Activated naive CD4-positive, alpha-beta T cell treated with anti-CD3 and anti-CD28 coated beads, Interleukin-2, amount 50 U/mL, for 72 hours (primary cell): ENCODE measurements at places on chromosomes 5 and 9.

DNA sequence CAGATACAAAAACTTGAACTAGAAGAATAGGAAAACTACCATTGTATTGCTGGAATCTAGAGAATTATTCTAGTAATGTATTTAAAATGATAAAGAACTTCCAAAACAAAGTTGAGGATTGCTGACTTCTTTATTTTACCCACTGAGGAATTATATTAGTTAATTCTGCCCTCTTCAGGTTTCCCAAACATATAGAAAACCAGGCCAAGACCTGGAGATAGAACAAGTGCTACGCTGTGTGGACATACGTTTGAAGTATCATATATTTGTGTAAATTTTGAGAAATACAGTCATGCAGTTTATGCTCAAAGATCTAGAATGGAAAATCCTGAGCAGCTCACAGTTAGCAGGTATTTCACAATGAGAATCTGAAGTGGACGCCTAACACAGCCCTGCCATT is 162.3 kb upstream of the CYLC2 start:
- DNase-seq: no peak

DNA sequence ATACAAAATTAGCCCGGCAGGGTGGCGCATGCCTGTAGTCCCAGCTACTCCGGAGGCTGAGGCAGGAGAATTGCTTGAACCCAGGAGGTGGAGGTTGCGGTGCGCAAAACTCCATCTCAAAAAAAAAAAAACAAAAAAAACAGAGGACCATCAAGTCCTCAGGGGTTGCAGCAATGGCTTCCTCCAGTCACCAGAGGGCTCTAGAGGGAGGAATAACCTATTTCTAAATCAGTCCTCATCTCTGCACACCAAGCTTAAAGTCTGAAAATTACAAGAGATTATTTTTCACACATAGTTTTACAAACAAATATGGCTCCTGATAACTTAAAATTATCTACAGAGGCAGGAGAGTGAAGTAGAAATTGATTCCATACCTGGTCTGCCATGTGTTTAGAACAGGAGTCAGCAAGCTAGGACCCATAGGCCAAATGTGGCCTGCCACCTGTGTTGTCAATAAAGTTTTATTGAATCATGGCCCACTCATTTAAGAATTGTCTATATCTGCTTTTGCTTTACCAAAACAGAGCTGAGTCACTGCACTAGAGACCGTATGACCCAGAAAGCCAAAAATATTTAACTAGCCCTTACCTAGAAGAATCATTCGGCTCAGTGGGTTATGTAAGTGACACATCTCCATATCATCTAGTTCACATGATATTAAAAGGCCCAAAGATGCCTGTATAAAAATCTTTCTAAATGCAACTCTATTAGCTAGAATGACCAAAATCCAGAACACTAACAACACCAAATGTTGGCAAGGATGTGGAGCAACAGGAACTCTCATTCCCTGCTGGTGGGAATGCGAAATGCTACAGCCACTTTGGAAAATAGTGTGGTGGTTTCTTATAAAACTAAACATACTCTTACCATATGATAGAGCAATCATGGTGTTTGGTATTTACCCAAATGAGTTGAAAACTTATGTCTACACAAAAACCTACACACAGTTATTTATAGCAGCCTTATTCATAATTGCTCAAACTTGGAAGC is 207.7 kb downstream of the FRMD3 start:
- no peak for DNase-seq

- DNase-seq: no peak
Measured at GRCh38 chr5:1090538-1090937, 21.3 kb downstream of the SLC12A7 start.

DNA sequence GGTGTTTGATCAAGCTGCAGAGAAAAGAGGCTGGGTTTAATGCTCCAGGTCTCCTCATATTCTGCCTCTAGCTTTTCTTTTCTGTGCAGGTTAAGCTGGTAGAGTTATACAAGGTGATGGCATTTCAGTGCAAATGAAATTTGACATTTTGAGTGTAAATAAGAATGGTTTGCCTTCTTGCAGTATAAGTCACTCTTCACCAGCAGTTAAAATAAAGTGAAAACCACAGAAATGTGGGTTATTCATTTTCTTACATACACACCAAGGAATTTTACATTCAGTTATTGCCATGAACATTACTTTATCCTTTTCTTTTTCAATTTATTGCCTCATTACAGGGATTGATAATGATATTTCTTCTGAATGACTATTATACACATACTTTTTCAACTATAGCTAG is 337.5 kb upstream of the PCSK5 start:
- DNase-seq: no peak

- no peak for DNase-seq
Measured at GRCh38 chr5:72353046-72353445, 32.9 kb downstream of the PTCD2 start.

GRCh38 chr5:129460672-129460935 is 506 bp downstream of the ADAMTS19 start:
- no peak for DNase-seq

DNA sequence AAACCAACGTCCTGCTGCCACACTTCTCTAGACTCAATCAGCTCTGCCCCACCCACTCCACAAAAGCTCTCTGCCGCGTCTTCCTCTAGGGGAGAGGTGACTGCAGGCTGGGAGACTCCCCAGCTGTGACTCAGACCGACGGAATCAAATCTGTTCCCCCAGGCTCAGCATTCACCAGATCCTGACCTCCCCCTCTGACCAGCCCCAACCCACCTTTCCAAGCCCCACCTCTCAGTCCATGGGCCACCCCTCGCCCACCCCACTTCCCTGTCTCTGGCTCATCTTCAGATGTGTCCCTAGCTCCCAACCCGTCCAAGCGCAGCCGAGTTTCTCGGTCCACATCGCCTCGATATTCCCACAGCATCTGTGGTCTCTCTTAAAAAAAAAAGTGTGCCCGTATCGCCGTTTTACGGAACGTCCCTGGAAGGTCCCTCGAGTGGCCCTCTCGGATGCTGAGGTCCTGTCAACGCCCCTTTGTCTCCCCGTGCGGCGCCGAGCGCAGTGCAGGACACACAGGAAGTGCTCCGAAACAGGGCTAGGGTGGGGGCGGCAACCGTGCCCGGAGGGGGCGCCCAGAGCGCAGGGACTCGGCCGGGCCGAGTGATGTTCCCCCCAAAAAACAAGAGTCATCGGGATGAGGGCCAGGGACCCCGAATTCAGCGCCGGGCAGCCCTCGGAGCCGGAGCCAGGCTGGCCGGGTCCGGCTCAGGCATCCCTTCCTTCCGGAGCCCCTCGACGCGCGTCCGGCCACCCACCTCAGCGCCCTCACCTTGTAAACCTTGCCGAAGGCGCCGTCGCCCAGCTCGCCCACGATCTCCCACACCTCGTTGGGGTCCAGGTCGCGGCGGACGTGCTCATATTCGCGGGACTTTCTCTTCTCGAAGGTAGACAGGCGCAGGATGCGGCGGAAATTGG is 649 bp downstream of the STK10 start:
- peak; percentile 84 for DNase-seq

DNA sequence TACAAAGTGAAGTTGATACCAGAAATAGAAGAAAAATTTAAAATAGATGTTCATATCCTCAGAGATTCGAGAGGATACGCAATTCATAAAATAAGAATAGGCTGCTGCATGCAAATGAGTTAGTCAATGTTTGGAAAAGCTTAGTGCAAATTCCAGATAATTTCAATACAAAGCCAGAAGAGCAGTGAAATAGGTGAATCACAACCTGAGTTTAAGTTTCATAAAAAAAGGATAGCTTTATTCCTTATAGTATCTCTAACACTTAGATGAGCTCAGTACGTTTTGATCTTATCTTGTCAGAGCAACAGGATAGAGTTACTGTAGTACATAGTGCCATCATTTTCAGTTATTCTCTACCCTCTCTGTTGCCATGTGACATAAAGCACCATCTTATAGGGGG is 653.4 kb upstream of the ZNF608 start:
- DNase-seq: no peak

DNA sequence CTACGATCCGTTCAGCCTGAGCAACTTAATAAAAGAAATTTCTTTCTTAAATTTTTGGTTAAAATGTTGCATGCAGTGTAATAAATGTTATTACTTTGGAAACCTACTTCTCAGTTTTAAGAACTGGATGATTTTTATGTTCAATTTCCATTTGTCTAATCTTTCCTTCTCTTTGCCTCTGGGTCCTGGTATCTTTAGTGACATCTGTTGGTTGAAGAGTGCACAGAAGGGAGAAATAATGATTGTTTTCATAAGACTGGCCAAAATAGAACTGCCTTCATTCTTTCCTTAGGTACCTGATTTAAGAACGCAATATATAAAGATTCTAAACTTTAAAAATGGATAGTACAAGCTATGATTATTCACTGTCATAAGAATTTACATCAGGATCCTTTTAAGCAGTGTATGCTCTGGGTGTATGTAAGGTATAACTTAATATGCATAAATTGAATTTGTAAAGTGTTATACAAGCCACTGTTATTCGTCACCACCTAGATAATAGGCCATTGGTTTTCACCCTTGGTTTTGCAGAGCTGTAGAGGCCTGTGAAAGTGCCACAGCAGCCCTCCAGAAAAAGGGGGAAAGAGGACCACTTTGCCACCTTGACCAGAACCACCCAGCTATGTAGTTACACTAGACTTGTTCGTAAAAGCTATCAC is 82.8 kb upstream of the TLX3 start:
- DNase-seq: no peak

DNA sequence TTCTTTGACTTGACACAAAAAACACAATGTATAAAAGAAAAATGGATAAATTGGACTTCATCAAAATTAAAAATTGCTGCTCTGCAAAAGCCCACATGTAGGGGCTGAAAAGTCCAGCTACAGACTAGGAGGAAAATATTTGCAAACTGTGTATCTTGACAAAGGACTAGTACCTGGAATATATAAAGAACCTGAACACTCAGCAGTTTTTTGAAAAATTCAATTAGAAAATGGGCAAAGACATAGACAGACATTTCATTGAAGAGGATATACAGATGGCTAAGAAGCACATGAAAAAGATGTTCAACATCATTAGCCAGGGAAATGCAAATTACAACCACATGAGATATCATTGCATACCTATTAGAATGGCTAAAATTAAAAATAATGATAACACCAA is 18.5 kb upstream of the TAL2 start:
- DNase-seq: no peak

DNA sequence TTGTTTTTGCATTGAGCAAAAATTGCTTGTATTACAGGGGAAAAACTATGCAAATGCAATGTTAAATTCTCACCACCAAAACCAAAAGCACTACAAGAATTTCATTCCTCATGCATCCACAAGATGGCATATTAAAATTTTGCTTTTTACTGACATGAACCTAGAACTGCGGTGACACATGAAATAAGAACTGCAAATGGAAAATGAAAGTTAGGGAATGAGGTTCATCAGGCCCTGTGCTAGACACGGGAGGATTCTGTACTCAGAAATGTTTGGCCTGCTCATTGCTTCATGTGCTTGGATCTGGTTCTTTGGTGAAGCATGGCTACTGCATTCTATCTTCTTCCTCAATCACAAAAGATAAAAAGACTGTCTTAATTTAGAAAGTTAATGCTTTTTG is 9.1 kb upstream of the RFK start:
- peak; percentile 22 for DNase-seq

GRCh38 chr5:88188458-88189132 is 80.0 kb downstream of the TMEM161B start:
- DNase-seq: no peak

- DNase-seq: no peak
Measured at GRCh38 chr5:78602400-78602799, 46.2 kb downstream of the LHFPL2 start.

GRCh38 chr9:69319324-69320025 is 5.5 kb upstream of the ENTREP1 start:
- no peak for DNase-seq

GRCh38 chr5:82560969-82561368 is 282.8 kb upstream of the RPS23 start:
- DNase-seq: no peak

GRCh38 chr9:20321423-20322082 is 300.7 kb downstream of the MLLT3 start:
- no peak for DNase-seq
